ENCODE measurements at places on chromosomes 6 and 20.

DNA sequence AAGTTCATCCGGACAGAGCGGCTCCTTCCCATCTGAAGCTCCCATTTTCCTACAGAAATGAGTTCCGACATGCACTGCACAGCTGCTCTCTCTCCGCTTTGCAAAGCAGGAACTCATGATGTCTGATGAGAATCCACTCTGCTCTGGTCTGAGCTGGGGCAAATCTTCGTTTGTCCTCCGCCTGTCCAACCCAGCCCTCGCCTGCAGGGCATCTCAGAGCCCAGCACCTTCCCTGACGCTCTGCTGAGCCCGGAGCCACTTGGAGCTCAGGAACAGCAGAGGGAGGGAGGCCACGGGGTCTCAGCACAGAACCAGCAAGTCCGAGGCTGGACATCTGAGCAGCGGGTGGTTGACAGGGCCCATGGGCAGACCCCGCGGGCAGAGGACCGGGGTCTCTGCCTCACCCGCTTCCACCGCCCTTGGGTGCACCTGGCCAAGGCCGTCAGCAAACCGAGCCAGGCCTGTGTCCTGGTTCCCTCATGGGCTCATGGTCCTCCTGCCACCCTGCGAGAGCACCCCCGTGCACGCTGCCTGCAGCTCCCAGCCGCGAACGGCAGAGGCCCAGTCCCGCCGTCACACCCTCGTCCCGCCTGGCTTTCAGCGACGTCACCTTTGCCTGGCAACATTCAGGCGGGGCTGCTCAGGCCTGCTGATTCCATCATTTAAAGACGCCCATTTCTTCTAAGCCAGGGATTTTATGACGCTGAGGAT is 78.5 kb upstream of the BHLHE23 start:
- DNase-seq, result no peak

- no peak for DNase-seq
Observed at GRCh38 chr20:49234831-49235230, 15.6 kb downstream of the DDX27 start.

- no peak for DNase-seq
Observed at GRCh38 chr20:42846784-42847490, 342.8 kb downstream of the PTPRT start.

GRCh38 chr20:24640276-24640675 is 170.8 kb downstream of the SYNDIG1 start:
- DNase-seq, result no peak

GRCh38 chr6:150634964-150635292 is 35.2 kb downstream of the PLEKHG1 start:
- no peak for DNase-seq

- DNase-seq, result no peak
Observed at GRCh38 chr6:148422085-148422484, 79.4 kb downstream of the SASH1 start.

DNA sequence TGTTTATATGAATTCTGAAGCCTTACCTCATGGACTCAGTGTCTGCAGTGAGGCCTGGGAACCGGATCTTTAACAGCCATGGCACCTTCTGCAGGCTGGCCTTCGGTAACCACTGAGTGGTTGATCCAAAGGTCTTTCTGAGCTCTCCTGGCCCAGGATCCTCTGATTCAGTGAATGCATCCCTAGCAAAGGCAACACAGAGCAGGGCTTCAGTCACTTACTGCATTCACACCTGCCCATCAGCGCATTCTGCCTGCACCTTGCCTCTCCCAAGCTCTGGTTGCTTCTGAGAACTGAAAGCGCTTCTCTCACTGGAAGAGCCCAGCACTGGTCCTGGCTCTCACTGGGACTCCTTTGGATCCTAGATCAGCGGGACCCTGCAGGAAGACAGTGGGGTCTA is 8.4 kb upstream of the CST9 start:
- no peak for DNase-seq

Data from stimulated activated CD4-positive, alpha-beta T cell treated with anti-CD3 and anti-CD28 coated beads, Interleukin-2, amount 100 ng/mL, for 24 hours (primary cell).